ENCODE measurements at places on chromosomes 3 and 15.
A peak's percentile ranks its signal among the peaks of the same experiment; 100 is the strongest.

- no peaks in the 10 kb centered on the region for H3K27me3 ChIP-seq
- H3K4me1 ChIP-seq: no peaks in the 10 kb centered on the region
- no peak overlapping the region for H3K27ac ChIP-seq
- DNase-seq: no peak
Measured at GRCh38 chr15:98906712-98907083, 100.9 kb downstream of the PGPEP1L start.

GRCh38 chr15:75584121-75584520 lies 5.0 kb upstream of the PTPN9 start:
- no peak overlapping the region for H3K4me3 ChIP-seq
- 0 out of 2 replicates have a peak, but pooled peaks cover 4% of the 10 kb centered on the region for H3K4me1 ChIP-seq
- no peaks in the 10 kb centered on the region for H3K27me3 ChIP-seq
- DNase-seq: no peak
- no peak overlapping the region for H3K27ac ChIP-seq

DNA sequence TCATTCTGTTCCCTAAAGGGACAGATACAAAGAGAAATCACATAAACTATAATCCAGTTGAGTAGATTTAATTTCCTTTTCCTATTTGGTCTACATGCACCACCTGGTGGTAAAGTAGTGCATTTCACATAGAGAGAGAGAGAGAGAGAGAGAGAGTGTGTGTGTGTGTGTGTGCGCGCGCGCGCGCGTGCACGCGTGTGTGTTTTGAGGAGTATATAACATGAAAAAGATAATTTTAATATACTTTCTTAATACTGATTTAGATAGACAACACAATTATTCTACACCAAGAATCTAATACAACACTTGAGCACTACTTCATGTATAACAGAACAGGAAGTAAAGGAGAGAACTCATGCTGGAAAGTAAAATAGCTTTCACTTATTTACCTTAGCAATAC lies 1.1 kb upstream of the FGF7 start:
- H3K4me1 ChIP-seq: no peaks in the 10 kb centered on the region
- no peak overlapping the region for H3K4me3 ChIP-seq
- no peaks in the 10 kb centered on the region for H3K27me3 ChIP-seq
- H3K36me3 ChIP-seq: no peaks in the 10 kb centered on the region
- no peak overlapping the region for H3K27ac ChIP-seq

- H3K36me3 ChIP-seq: no peaks in the 10 kb centered on the region
- DNase-seq: no peak
- H3K27me3 ChIP-seq: peaks cover 44% of the 10 kb centered on the region
- H3K4me1 ChIP-seq: peaks cover 6% of the 10 kb centered on the region
- no peak overlapping the region for H3K27ac ChIP-seq
- H3K4me3 ChIP-seq: no peak overlapping the region
Measured at GRCh38 chr3:50264383-50264963, 4.5 kb upstream of the SEMA3B start.

DNA sequence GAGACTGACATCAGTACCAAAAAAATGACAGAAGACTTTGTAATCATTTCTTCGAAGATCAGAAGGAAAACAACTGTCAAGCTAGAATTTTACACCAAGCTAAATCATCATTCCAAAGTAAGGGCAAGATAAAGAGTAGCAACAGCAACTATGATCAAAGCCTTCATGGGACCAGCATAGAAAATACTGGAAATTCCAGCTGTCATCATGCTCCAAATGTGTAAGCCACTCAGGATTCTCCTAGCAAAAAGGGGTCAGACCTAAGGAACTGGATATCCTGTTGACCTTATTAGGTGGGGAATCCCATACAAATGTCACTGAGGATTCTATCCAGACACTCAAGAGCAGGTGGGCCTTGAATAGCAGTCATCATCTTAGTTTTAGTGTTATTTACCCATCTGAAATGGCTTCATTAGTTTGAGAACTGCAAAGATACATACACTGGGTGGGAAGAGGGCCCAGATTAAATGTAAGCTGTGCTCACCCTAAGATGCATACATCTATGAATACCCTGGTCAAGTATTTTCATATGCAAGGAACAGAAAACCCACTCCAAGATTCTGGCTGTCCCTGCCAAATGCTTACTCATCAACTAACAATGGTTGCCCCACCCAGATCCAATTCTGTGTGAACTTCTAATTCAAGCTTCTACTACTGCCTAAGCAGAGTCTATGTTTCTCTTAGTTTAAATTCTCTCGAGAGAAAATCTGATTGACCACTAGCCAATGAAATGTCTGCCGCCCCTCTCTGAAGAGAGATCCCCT lies 33.5 kb downstream of the CLDN18 start:
- H3K36me3 ChIP-seq: no peaks in the 10 kb centered on the region
- no peak overlapping the region for H3K27ac ChIP-seq
- H3K4me1 ChIP-seq: no peaks in the 10 kb centered on the region
- DNase-seq: no peak
- no peak overlapping the region for H3K4me3 ChIP-seq

- no peaks in the 10 kb centered on the region for H3K4me1 ChIP-seq
- H3K4me3 ChIP-seq: no peak overlapping the region
- H3K27ac ChIP-seq: no peak overlapping the region
- peaks cover 5% of the 10 kb centered on the region for H3K36me3 ChIP-seq
- DNase-seq: no peak
Measured at GRCh38 chr15:30904812-30905211, 1.1 kb downstream of the FAN1 start.

GRCh38 chr15:68572309-68572708 lies 6.5 kb upstream of the CORO2B start:
- H3K4me3 ChIP-seq: no peak overlapping the region
- H3K4me1 ChIP-seq: no peaks in the 10 kb centered on the region
- H3K27ac ChIP-seq: no peak overlapping the region
- DNase-seq: no peak
- 0 out of 2 replicates have a peak, but pooled peaks cover 1% of the 10 kb centered on the region for H3K27me3 ChIP-seq

DNA sequence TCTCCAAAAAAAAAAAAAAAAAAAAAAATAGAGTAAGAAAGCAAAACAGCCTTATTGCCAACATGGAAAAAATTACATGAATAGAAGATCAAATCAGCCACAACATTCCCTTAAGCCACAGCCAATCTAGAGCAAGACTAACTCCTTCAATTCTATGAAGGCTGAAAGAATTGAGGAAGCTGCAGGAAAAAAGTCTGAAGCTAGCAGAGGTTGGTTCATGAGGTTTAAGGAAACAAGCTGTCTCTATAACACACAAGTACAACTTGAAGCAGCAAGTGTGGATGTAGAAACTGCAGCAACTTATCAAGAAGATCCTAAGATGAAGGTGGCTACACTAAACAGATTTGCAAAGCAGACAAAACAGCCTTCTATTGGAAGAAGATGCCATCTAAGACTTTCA lies 9.3 kb downstream of the PARL start:
- H3K27me3 ChIP-seq: no peaks in the 10 kb centered on the region
- no peaks in the 10 kb centered on the region for H3K36me3 ChIP-seq
- no peak for DNase-seq
- H3K4me3 ChIP-seq: no peak overlapping the region
- H3K4me1 ChIP-seq: no peaks in the 10 kb centered on the region

DNA sequence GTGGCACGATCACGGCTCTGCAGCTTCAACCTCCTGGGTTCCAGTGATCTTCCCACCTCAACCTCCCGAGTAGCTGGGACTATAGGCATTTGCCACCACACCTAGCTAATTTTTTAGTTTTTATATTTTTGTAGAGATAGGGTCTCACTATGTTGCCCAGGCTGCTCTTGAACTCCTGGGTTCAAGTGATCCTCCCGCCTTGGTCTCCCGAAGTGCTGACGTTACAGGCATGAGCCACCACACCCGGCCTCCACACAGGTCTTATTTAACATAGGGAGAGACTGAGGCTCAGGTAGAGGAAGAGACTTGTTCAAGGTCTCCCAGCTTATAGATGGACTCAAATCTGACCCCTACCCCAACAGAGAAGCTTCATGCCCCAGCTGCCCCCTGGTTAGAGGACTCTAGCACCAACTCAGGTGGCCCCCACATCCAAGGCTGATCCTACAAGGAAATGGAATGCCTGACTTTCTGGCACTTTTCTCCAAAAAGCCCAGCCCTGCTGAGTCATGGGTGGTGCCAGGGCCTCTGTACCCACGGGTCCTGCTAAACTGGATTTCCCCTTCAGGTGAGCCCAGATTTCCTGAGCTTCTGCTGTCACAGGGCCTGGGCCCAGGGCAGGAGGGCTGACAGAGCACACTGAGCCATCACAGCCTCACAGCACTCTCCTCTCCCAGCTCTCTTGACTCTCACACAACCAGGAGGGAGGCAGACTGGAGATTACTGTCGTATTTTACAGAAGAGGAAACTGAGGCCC lies 5.6 kb downstream of the TMEM40 start:
- no peak overlapping the region for H3K4me3 ChIP-seq
- no peaks in the 10 kb centered on the region for H3K36me3 ChIP-seq
- H3K4me1 ChIP-seq: no peaks in the 10 kb centered on the region
- no peaks in the 10 kb centered on the region for H3K27me3 ChIP-seq
- DNase-seq: no peak

GRCh38 chr15:90807074-90807785 lies 61.2 kb upstream of the FURIN start:
- no peak overlapping the region for H3K4me3 ChIP-seq
- H3K36me3 ChIP-seq: 0 out of 2 replicates have a peak, but pooled peaks cover 7% of the 10 kb centered on the region
- H3K27me3 ChIP-seq: no peaks in the 10 kb centered on the region
- no peak overlapping the region for H3K27ac ChIP-seq
- no peak for DNase-seq

DNA sequence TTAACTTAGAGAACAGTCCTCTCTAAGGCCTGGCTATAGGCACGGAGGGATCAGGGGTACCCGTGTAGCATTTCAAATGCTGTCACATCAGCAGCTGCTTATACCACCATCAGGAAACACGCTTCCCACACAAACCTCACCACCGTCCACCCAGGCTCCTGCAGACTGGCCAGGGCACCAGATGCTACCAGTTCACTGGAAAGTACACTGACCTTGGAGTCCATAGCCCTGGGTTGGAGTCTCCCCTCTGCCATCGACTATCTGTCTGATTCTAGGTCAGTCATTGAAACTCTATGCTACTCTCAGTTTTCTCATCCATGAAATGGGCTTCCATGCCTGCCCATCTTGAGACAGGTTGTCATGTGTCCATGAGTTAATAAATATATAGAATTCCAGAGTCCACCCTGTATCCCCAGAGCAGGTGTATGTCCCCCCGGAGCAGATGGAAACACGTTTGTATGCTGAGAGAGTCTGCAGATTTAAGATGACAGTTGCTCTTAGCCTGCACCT lies 156.0 kb upstream of the SMAD3 start:
- no peak overlapping the region for H3K4me3 ChIP-seq
- no peaks in the 10 kb centered on the region for H3K36me3 ChIP-seq
- no peak overlapping the region for H3K27ac ChIP-seq
- no peak for DNase-seq
- H3K4me1 ChIP-seq: peaks cover 9% of the 10 kb centered on the region
- no peaks in the 10 kb centered on the region for H3K27me3 ChIP-seq

DNA sequence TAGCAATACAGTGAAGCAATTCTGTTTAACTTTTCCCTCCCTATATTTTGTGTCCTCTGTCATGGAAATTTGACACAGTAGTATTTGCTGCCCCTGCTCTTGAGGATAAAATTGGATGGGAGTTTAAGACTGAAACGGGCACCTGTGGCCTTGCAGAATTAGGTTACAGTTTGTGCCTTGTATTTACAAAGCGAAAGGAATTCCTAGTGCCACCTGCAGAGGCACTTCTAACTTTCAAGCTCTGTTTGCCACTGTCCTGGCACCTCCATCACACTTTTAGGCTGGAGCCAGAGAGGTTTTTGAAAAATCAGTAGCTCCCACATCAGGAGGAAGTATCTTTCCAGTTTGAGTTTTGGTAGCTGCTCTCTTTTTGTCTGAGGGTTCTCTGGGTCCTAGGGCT lies 39.5 kb downstream of the CD86 start:
- no peaks in the 10 kb centered on the region for H3K27me3 ChIP-seq
- no peak overlapping the region for H3K4me3 ChIP-seq
- peak; percentile 71 for DNase-seq
- H3K4me1 ChIP-seq: peaks cover 58% of the 10 kb centered on the region
- H3K27ac ChIP-seq: peak overlapping the region; percentile 50

DNA sequence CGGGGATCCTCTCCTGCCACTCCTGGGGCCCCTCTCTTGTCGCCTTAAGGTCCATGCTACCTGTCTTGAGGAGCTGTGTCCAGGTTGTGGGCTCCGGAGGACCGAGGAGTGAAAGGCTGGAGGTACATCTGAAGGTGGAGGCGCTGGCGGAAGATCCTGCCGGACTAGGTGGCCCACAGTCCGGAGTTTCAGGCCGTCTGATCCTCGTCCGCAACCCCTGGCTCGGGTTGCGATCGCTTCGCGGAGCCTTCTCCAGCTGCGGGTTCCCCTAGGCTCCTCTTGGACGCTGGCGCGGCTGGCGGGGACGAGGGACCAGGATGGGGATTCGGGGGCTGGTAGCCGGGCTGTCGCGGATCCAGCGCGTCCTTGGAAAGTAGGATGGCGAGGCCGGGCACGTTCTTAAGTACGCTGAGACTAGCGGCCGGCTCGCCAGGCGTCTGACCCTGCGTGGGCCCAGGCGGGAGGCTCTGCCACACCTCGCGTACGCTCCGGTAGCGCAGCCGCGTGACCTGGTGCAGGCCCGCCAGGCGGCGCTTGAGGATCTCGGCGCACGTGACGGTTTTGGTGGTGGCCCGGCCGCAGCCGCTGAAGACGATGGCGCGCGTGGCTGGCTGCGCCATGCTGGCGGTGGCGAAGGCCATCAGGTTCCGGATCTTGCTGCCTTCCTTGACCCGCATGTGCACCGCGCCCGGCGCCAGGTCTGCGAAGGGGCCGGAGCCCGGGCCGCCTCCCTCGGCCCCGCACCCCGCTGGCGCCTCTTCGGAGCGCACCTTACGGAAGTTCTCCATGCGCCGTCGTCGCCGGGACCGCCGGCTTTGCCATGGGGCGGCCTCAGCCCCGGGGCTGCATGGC lies 550 bp downstream of the RPP25 start:
- peak overlapping the region; percentile 16 for H3K27ac ChIP-seq
- H3K4me3 ChIP-seq: peak overlapping the region; percentile 69
- peaks cover 13% of the 10 kb centered on the region for H3K4me1 ChIP-seq

GRCh38 chr15:63491979-63492378 lies 12.4 kb upstream of the USP3 start:
- H3K27me3 ChIP-seq: no peaks in the 10 kb centered on the region
- peaks cover 23% of the 10 kb centered on the region for H3K4me1 ChIP-seq
- no peak overlapping the region for H3K4me3 ChIP-seq
- DNase-seq: no peak
- H3K36me3 ChIP-seq: no peaks in the 10 kb centered on the region
- H3K27ac ChIP-seq: no peak overlapping the region

DNA sequence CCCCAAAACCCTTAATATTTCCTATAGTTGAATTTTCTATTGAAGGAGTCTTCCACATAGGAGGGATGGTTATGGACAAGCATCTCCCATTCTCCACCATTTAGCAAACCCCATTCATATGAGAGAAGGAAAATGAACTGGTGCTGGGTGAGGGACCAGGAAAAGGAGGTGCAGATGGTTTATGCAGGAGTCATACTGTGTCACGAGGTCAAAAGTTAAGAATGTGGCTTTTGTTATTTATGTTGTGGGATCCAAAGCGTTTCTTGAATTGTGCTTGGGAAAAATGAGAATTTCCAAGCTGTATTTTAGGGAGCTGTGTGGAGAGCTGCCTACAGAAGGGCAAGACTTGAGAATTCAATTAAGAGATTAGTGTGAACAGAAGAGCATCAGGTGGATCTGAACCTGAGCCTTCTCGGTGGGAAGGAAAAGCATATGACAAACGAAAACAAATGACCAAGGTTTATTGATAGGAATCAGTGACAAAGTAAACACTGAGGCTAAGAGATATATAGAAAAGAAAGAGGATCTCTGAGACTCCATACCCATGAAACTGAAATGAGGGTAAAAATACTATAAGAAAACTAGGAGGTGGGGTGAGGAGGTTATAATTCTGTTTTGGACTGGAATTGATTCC lies 473.3 kb upstream of the NR2F2 start:
- no peak overlapping the region for H3K27ac ChIP-seq
- no peaks in the 10 kb centered on the region for H3K36me3 ChIP-seq
- H3K4me1 ChIP-seq: no peaks in the 10 kb centered on the region
- DNase-seq: no peak
- no peaks in the 10 kb centered on the region for H3K27me3 ChIP-seq
